Activated T-cell treated with anti-CD3 and anti-CD28 coated beads for 4 hours (primary cell): ENCODE measurements at places on chromosomes 11 and 22.

DNA sequence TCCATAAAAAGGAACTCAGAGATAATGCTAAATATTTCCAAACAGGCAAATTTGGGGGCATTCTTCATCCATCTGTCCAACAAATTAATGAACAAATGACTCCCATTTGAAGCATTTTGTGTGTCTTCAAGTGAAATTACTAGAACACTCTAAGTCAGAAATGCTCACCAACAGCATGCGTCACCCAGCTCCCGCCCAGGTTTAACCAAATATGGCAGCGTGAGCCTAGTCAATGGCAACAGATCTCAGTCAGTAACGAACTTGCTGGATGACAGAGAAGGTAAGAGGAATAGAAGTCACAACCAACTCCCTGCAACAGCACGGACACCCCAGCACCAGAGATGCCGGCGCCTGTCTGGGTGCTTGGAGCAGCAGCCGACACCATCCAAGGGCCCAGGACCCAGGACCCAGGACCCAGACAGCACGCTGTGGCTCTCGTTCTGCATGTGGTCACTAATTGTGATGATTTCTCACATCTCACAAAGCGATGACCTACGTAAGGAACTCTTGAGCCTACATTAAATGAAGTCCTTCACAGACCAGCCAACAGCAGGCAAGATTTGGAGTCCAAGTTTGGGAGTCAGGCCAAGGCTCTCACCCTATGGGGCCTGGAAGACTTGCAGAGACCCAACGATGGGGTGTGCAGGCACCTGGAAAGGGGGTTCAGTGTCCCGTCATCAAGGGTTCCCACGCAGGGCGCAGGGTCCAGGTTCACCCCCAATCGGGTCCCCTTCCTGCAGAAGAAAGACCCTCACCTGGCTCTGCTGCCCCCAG is 556.9 kb downstream of the BRD1 start:
- DNase-seq: no peak

DNA sequence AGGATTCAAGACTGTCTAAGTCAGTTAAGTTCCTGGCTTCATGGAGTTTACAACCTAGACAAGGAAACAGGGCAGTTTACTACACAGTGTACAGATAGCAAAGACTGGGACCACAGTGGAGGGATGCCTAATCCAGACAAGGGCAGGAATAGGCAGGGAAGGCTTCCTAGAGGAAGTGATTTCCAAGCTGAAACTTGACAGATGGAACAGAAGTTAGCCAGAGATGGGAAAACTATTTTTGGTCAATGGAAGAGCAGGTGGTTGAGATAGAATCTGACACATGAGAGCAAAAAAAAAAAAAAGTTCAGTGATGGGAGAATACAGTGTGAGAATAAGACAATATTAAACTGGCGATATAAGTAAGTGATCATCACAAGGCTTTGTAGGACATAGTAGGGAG is 1.3 kb downstream of the COA4 start:
- DNase-seq: no peak

DNA sequence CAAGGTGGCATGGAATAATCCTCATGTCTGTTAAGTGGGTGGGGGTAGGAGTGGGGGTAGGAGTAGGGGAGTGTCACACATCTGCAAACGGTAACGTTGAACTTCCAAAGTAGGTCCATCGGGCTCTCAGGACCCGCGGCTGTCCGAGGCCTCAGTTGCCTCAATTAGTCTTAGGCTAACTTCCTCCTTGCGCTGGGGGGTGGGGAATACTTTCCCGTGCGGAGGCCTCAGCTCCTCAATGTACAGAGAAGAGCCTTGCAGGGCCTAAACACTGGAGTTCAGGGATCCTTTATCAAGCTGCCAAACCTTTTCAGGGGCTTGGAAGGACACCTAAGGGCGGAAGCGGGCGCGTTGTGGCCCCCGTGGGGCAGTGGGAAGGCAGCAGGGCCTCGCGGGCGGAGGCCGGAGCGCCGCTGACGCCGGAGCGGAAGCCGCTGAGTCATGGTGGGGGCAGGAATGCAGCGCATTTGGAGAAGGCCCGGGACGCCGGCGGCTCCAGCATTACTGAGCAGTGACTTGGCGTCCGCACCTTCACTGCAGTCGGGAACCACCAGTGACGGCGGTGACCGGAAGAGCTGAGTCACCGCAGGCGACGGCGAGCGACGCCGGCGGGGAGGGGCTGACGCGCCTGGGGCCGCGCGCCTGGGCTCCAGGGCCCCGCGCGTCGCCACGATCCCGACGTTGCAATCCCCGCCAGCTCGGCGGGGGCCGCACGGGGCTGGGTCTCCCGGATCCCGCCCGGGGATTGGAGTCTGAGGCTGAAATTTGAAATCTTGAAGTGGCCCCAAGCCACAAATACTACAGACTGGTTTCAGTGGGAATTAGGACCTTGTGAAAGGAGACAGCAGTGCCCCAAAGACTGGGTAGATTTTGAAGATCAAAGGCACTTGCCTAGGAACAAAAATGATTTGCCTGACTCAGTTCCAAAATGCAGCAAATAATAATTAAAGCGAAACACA is 20.2 kb upstream of the IPO7 start:
- DNase-seq: peak; percentile 65

- DNase-seq: no peak
Observed at GRCh38 chr11:61198361-61198760, 5.0 kb upstream of the PGA3 start.

GRCh38 chr11:16013649-16014275 is 342.6 kb downstream of the SOX6 start:
- no peak for DNase-seq

GRCh38 chr22:38789606-38790005 is 4.3 kb downstream of the DNAL4 start:
- DNase-seq: no peak

DNA sequence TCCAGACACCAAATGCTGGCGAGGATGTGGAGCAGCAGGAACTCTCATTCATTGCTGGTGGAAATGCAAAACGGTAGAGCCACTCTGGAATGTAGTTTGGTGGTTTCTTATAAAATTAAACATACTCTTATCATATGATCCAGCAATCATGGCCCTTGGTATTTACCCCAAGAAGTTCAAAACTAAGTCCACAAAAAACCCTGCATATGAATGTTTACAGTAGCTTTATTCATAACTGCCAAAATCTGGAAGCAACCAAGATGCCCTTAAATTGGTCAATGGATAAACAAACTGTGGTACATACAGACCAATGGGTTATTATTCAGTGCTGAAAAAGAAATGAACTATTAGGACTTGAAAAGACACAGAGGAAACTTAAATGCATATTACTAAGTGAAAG is 87.8 kb downstream of the APOL5 start:
- DNase-seq: no peak

- no peak for DNase-seq
Observed at GRCh38 chr11:5929571-5930368, 12.3 kb upstream of the OR56A3 start.

- no peak for DNase-seq
Observed at GRCh38 chr11:35804451-35805040, 139.3 kb upstream of the LDLRAD3 start.

DNA sequence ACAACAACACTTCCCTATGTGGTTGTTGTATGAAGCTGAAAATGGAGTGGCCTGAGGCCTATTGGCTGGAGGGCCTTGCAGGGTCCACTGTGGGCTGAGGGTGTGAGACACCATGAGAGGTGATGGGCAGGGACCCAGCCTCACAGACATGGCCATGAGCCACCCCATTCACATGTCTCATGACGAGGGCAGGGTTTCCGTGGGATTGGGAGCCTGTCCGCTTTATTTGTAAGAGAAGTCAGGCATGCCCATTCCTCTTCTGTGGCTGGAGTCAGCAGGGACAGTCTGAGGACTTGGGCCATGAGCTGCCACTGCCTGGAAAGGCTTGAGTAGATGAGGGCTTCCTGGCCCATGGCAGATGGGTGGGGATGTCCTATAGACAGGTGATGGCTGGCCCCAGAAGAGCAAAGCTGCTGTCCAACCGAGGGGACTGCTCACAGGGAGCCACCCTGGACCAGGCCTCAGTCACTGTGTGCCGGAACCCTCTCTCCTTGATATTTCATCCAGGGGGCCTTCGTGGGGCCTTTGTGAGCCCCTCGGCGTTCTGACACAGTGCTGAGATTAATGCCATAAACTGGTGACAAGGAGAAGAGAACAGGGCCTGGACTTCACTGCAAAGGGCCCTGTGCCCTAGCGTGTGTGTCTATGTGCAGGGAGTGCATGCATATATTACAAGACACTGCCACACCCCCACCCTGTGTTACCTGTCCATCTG is 971.9 kb downstream of the BRD1 start:
- DNase-seq: no peak

DNA sequence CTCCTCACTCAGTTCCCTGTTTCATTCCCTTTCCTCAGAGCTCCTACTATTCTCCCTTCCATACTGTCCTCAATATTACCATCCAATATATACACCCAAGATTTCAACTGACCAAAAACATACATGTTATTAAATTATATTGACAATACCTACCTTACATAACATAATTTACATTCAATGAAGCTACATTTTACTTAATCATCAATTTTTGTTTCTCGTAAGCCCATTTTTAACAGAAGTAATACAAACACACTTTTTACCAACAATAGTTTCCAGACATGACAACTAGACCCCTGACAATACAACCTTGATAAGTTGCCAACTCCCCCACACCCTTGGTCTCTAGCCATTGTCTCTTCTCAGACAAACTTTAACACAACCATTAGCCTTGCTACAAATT is 145.8 kb upstream of the DDI1 start:
- DNase-seq: no peak

DNA sequence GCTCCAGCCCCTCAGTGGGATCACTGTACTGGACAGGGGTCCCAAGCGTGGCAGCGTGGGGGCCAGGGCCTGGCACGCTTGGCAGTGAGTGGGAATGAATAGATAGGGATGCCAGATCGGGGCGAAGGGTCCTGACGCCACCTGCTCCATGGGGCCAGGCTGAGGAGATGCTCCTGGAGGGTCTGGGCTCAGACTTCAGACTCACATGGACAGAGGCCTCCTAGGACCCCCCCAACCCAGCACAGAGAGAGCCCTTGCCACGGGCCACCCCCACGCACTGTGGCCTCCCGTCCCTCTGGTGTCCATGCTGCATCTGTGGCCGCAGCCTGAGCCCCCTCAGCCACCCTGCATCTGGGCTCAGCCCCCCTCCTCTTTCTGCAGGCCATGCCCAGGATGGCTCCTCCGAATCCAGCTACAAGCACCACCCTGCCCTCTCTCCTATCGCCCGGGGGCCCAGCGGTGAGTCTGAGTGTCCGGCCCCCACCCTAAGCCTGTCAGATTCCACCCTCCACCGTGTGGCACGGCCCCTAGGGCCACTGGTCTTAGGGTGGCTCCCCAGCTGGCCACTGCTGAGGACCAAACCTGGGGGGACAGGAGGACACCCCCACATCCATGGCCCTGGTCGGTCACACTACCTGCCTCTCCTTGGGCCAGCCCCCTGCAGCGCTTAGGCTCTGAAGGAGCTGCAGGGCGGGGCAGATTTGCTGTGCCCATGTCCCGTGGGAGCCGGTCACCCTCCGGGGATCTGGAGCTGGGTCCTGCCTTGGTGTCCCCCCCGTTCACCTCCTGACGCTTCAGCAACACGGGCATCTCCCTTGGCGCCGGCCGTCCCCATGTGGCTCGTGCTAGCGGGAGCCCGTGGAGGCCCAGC is 2.7 kb downstream of the MUC5AC start:
- DNase-seq: no peak

- DNase-seq: no peak
Observed at GRCh38 chr22:35543702-35544101, 3.1 kb downstream of the RASD2 start.

GRCh38 chr11:62918531-62918930 is 2.6 kb downstream of the CHRM1 start:
- DNase-seq: no peak

DNA sequence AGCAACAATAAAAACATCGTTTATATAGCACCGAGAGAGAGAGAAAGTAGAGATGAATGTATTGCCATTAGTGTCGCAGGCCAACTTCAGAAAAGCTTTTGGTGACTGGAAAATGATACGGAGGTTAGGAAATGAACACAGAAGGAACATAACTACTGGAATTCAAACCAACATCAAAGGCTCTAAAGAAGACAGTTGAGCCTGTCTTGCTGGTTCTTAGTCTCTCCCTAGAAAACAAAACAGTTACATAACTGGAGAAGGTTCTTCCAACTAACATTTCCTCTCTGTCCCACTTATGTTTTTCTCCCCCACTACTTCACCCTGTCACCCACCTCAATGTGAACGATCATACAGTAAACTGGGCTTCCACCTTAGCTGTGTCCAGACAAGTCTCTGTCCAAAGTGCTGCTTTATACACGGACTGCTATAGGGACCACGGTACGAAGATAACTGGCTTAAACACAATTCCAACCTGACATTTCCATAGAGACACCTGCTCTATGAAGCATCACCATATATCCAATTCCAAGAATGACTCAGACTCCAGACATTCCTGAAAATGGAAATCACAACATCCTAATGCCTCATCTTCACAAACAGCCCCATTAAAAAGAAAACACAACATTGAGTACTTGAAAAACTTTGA is 85.2 kb upstream of the ARHGAP32 start:
- DNase-seq: no peak

DNA sequence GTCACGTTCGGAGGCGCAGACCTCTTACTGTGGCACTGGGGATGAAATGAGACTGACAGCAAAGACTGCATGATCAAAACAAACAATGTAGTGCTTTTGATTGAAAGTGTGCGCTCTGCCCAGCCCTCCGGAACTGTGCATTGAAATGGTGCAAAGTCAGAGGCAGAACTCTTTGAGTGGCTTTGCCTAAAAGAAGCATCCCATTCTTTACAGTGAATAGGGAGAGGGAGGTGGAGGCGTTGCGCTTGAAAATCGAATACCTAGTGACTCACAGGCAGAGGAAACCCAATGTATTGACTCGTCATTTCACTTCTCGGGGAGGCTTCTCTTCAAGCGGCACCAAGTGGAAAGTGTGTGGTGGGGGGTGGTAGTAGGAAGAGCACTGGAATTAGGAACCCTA is 10.9 kb downstream of the RCN1 start:
- DNase-seq: no peak

DNA sequence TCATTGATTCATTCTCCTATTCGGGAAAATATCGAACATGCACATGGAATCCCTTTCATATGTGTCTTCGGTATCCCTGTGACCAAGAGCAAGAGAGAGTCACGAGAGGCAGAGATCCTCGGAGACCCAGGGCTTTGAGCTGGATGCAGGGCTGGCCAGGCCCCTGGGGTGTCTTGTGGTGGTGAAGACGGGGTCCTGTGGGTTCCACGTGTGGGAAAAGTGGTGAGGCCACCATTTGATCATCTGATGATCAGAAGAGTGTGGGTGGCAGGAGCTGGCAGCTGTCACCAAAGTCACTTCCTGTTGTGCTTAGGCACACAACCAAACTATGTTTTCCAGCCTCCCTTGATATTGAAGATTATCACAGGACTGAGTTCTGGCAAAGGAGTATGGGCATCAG is 94.0 kb downstream of the BRD1 start:
- DNase-seq: no peak

GRCh38 chr11:38153985-38154384 is 1555.9 kb upstream of the RAG2 start:
- DNase-seq: no peak

- DNase-seq: no peak
Observed at GRCh38 chr11:120200677-120201076, 10.2 kb upstream of the OAF start.

DNA sequence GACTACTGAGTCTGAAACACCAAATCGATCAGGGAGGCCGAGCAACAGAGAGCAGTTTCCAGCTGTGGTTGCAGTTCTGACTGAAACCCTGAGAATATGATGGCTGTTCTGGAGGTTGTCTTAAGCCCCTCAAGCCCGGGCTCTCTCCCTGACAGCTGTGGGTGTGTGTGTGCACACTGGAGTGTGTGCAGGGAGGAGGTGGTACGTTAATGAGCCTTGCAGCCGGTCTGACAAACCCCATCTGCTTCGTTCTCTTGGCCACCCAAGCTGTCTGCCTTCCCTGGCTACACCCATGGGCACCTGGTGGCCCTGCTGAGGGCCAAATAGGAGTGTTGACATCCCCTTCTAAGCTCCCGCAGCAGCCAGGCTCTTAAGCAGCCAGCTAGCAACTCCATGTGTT is 189.8 kb downstream of the KIRREL3 start:
- DNase-seq: no peak
